GM18507 (cell line): ENCODE measurements at places on chromosomes 6 and 20.

DNA sequence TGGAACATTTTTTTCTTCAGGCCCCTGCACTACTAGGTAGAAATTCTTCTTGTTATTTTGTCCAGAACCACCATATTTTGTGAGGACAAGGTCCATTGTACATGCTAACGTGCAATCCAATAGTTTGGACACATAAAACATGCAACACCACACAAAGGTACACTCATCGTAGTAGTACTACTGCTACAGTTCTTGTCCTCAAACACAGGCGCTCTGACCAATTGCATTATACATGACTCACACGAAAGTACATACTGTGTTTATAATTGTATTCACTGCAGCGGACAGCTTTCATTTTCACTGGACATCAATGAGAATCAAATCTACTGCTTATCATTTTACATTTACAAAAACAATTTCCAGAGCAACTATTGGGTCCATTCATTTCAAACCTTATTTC is 15.3 kb upstream of the SMLR1 start:
- no peak for DNase-seq

- no peak for DNase-seq
Measured at GRCh38 chr20:8602389-8603116, 466.3 kb upstream of the PLCB4 start.

GRCh38 chr6:167549213-167549612 is 224.3 kb downstream of the TTLL2 start:
- no peak for DNase-seq

- DNase-seq = no peak
Measured at GRCh38 chr6:109050447-109051102, 44.1 kb downstream of the SESN1 start.

DNA sequence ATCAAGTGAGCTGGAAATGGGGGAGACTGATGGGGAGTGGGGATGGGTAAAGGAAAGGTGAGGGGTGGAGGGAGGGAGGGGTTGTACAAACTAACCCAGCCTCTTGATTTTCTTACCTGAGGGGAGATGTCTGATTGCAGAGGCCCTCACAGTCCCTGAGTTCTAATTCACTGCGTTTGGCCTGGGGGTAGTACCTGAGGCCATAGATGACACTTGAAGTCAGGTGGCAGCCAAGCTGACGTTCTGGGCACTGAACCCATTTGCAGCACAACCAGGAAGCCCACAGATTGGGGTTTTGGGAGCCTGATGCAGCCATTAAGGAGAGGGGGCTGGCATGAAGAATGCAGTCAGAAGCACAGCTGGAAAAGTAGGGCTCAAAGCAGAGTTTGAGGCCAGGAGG is 153.8 kb upstream of the DTNBP1 start:
- no peak for DNase-seq

- DNase-seq = no peak
Measured at GRCh38 chr6:13135152-13135551, 193.2 kb downstream of the TBC1D7 start.

- no peak for DNase-seq
Measured at GRCh38 chr6:17640477-17640917, 40.4 kb downstream of the FAM8A1 start.

- no peak for DNase-seq
Measured at GRCh38 chr20:55614220-55614757, 391.0 kb downstream of the CBLN4 start.

DNA sequence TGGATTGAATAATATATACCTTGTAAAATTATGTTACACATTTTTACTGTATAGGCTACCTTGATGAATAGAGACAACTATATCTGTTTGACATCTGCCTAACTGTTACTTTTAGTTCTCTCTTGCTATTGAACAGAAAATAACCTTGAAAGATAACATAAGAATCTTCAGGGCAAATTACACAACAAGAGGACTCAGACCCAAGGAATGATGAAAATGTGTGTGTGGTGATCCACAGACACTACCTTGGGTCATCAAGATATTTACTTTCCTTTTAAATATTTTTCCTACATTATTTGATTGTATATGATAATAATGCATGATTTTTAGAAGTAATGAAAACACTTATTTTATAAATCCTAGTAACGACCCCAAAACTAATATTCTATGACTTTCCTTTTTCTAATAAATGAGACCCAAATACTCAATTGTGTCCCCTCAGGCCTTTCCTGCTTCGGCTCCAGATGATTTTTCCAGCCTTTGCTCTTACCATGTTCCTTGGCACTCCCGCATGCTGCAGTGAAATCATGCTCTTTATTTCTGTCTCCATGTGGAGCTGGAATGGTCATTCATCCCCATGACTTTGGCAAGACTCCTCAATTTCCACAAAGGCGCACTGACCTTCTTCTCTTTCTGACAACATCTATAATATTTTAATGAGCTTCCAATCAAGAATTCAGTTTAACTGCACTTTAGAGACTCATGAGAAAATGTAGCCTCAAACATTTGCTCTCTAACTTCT is 187.6 kb downstream of the EPM2A start:
- DNase-seq = no peak

DNA sequence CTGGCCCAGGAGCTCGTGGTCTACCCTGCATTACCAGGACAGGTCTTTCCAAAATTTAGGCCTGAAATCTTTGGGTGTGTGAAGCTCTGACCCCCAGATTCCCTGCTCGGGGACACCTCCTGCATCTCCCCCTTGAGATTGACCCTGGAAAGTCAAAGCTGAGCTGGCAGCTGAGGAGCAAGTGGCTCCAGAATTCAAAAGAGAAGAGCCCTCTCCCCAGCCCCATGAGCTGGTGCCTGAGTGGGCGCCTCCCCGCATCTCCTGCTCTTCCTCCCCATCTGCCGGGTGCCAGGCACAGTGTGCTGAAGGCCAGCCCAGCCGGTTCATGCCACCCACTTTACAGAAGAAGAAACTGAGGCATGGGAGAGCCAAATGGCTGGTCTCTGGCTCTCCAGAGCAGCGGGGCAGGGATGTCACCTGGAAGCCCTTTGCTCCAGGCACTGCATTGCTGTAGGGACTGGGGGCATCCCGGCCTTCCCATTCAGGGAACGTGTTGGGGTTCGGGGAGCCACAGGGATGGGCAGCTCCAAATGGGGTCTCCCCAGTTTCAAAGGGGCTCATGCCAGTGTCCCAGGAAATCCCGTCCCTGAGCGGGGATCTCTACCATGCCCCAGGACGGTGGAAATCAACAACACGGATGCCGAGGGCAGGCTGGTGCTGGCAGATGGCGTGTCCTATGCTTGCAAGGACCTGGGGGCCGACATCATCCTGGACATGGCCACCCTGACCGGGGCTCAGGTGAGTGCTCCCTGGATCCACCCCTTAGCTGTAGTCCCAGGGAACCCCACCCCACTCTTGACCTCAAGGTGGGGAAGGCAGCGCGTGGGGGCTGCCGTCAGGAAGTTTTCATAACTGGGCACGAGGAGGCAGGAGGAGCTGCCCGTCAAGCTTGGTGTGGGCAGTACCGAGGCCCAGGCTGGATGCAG is 20.5 kb downstream of the NPEPL1 start:
- no peak for DNase-seq

- no peak for DNase-seq
Measured at GRCh38 chr20:59661621-59662020, 57.3 kb downstream of the PHACTR3 start.

DNA sequence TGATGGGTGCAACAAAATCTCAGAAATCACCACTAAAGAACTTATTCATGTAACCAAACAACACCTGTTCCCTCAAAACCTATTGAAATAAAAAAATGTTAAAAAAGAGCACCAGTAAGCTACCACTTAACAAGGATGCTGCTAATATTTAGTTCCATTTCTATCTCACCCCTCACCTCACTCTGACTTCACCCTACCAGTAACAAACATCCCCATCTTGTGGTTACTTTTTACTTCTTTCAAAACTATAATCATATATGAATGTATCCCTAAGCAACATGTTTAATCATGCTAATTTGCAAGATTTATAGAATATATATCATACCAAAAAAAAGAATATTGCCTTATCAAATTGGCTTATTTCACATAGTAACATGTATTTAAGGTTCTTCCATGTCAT is 27.4 kb upstream of the SLC24A3 start:
- DNase-seq = no peak

DNA sequence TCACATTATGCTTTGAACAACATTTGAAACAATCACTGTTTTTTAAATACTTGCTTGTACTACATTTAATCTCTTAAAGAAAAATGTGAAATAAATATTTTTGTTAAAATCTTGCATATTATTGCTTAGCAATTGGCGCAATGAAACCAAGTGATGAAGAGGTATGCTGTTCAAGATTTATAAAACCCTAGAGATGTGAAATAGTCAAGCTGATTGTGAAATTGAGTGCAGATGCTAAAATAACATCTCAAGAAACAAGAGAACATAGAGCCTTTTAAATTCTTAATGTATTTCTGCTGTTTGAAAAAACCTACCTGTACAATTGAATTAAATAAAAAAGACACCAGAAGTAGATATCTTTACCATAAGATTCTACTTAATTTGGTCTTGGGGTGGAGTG is 179.2 kb upstream of the MCHR2 start:
- no peak for DNase-seq

DNA sequence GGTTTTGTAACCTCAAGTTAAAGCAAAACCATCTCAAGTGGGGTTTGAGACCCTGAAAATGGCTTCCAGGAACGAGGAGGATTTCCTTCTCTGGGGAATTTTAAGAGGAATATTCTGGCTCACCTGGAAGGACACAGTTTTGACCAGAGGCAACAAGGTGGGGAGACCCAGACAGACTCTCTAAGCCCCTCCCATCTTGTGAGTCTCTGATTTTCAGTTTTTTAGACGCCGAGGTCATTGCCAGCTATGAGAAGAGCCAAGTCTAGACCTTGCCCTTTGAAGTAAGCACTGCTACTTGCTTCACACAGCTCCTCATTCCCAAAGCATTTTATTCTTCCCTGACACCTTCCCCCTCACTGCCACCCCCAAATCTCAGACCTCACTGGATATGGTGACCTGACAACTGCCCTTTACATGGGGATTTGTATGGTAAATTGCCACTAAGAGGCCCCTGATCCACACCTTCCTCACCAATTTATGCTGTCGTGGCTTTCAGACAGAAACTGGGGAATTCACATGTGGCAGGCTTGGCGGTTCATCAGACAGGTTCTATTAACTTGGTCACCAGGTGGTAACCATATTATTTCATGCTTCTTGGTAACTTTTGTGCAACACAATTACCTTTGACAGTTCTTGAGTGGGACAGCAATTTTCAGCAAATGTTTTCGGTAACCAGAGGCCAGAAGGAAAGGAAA is 116.2 kb downstream of the ISM1 start:
- no peak for DNase-seq

GRCh38 chr6:86936834-86937218 is 502 bp upstream of the HTR1E start:
- DNase-seq = no peak

GRCh38 chr20:8385247-8385646 is 253.2 kb downstream of the PLCB1 start:
- DNase-seq = no peak

DNA sequence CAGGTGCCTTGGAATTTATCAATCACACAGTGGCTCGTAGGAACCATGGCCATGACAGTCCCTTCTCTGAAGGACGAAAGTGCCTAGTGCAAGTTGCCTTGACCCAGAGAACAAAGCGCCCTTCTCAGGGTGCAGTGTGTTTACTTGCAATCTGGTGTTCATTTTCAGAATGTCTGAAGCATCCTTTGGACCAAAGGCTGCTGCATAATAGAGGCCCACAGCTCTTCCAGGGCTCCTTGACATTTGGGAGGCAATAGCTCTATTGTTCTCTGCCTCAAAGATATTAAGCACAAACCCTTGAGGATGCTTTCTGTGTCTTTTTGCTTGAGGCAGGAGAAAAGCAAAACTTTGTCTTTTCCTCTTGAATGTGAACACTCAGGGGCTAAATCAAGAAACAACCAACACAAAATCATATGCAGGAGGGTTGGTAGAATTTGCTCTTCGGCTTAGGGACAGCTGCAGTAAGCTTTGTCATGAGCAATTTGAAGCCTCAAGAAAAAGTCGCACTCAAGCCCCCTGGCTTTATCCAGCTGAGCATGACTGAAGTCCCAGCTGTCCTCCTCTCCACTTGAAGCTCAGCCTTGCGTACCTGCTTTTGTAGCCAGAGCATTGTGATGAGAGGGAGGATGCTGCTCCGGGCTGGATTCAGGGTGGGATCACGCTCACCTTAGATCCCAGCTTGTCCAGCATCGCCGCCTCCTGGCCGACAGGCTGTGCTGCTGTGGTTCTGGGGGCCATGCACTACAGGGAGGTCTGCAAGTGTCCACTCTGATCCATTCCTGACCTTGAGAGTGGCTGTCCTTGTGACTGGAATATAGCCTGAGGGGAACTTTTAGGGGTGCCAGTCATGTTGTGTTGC is 495.4 kb downstream of the CDH26 start:
- DNase-seq = no peak

- DNase-seq = no peak
Measured at GRCh38 chr20:57167971-57168701, 98.3 kb downstream of the BMP7 start.

GRCh38 chr6:74631564-74631963 is 574.3 kb downstream of the COL12A1 start:
- DNase-seq = no peak

- DNase-seq = no peak
Measured at GRCh38 chr6:112275365-112275764, 21.0 kb upstream of the LAMA4 start.

- DNase-seq = no peak
Measured at GRCh38 chr20:19986419-19986818, 30.7 kb upstream of the NAA20 start.

GRCh38 chr6:72819609-72820008 is 197.7 kb downstream of the KCNQ5 start:
- DNase-seq = no peak

DNA sequence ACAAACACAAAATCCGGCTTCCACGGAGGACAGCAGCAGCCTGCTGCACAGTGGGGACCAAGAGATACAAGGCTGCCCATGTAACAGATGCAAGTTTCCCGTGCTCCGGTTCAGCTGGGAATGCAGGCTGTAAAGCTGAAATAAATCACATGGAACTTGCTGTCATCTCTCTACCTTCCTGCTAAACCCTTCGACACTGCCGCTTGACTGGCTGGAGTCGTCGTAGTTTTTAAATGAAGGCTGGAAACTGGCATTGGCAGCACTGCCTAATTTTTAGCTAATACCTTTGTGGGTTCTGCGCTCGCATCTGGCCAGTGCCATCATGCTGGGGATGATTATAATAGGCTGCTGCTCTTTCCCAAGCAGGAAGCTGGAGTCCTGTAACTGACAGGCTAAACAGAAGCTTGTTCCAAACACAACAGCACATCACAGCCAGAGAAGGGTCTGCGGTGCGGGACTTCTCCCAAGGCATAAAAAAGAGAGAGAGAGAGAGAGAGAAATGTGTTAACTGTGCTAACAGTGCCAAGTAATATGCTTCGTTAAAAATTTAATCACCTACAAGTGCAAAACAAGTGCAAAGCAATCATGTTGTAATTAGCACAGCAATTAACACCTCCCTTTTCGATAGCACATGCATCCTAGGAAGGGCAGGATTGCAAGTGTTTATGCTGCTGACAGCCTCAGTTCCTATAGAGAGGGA is 146.1 kb downstream of the TFAP2A start:
- no peak for DNase-seq

DNA sequence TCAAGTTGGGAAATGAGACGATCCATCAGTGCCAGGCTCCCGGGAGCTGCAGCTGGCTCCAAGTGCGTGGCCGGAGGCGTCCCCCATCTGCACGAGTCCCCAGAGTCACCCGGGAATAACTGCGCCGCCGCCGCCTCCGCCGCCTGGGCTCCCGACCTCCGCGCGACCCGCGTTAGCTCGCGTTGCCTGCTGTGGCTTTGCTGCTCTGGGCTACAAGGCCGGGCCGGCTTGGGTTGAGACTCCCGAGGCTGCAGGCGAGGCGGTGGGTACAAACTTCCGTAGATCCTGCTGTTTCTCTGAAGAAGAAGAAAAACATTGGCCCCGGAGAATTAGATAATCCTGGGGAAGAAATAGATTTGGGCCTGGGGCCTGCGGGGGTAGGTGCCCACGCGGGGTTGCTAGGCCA is 7.4 kb upstream of the LAMP5 start:
- DNase-seq = no peak
